Fibroblast of skin of right biceps (primary cell): ENCODE measurements at places on chromosomes 7 and 10.

GRCh38 chr7:121212036-121212435, 116.8 kb upstream of the WNT16 start:
- no peak for DNase-seq

- peak; percentile 40 for DNase-seq
These were observed 165.5 kb downstream of the MAGI2 start for GRCh38 chr7:79287981-79288380.

DNA sequence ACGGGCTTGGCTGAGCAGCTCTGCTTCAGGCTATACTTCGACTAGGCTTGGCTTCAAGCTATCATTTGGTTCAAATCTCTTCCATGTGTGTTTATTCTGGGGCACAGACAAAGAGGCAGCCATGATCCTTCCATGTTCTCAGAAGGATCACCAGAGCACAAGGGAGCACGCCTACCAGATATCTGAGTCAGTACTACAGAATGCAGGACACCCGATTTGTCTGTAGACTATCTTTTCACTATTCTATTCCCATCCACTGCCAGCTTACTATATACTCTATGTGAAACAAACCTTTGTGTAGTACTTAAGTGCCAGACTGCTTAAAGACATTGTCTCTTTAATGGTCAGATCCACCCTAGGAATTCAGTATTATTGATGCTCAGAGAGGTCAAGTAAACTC, 35.1 kb downstream of the CH25H start:
- peak; percentile 73 for DNase-seq

DNA sequence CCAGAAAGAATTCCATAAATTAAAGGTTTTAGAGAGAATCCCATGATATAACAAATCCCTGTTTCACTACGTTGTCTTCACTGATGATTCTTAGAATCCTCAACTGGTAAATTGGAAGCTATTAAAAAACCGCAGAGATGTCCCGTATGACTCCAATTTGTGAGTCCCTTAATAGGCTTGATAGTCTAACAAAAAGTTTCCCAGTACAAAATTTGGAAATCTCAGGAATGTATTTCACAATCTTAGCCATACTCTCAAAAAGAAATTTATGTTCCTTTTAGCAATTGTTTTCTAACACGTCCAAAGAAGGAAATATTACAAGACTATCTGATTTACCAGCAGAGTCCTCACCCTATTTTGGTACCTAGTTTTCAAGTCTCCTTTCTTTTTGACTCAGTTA, 2.5 kb downstream of the TES start:
- DNase-seq = peak; percentile 74

GRCh38 chr7:119482671-119483070, 790.3 kb upstream of the KCND2 start:
- no peak for DNase-seq

- DNase-seq = no peak
These were observed 123.3 kb upstream of the LSM8 start for GRCh38 chr7:118060692-118061091.

- DNase-seq = peak; percentile 18
These were observed 12.8 kb downstream of the MEIG1 start for GRCh38 chr10:14971867-14972448.

GRCh38 chr7:50652400-50653125, 87.4 kb upstream of the DDC start:
- no peak for DNase-seq

DNA sequence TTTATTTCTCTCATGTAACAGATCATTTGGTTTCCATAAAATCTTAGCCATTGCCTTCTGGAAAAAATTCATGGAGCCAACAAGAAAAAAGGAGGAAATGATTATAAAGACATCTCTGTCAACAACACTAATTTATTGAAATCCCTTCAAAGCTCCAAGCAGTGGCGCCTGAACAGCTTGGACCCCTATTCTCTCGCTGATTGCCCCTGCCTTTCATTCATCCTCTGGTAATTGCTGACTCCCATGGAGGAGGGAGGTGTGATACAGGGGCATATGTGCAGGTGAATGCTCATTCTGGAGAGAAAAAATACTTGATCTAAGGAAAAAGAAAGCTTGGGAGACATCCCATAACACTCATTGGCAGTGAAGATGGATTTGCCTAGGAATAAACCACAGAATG, 345.5 kb downstream of the FGFR2 start:
- DNase-seq = no peak

- DNase-seq = no peak
These were observed 353.6 kb downstream of the CRPPA start for GRCh38 chr7:16067711-16068110.

DNA sequence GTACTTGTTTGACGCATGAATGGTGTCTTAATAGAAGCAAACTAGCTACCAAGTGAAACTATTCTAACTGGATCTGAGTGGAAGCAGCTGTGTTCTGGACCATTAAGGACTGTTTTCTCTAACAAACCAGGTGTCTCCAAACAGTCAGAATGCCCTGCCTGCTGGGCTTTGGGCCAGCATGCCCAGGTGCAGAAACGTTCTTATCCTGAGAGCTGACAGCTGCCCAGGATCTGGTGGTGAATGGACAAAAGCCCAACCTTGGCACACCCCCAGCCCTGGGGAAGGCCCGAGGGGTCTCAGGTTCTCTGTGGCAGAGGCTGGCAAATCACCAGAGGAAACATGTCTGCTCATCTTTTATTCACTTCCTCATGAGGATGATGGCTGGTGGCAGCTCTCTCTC, 48.2 kb upstream of the LAMB4 start:
- no peak for DNase-seq

GRCh38 chr10:42640610-42641229, 2.4 kb upstream of the ZNF33B start:
- DNase-seq = no peak

GRCh38 chr7:41142904-41143473, 559.9 kb downstream of the INHBA start:
- no peak for DNase-seq

DNA sequence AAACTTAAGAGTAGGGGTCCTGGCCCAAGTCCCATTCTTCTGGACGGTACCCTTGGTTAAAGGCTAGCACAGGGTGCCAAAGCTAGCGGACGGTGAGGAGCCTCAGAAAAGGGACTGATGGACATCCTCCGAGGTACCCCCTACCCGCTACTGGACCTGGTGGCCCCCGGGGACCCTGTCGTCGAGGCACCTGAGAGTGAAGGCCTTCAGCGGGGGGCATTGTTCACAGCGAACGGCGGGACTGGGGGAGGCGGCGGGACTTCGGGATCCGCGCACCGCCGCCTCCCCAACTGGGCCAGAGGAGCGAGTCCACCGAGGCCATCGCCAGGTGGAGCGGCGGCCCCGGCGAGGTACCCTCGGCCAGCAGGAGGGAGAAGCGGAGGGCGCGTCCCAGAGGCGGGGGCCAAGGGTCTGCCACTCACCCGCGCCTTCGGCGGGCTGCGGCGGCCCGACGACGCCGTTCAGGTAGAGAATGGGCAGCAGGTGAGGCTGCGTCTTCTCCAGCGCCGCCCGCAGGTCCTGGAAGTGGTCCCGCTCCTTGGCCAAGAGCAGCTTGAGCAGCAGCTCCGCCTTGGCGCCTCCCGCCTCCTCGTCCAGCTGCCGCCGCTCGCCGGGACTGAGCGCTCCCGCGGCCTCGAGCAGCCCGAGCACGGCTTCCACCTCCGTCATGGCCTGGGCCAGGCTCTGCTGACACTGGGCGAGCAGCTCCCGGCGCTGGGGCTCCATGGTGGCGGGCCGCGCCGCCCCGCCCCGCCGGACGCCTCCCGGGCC, 575 bp downstream of the DLG5 start:
- peak; percentile 37 for DNase-seq

DNA sequence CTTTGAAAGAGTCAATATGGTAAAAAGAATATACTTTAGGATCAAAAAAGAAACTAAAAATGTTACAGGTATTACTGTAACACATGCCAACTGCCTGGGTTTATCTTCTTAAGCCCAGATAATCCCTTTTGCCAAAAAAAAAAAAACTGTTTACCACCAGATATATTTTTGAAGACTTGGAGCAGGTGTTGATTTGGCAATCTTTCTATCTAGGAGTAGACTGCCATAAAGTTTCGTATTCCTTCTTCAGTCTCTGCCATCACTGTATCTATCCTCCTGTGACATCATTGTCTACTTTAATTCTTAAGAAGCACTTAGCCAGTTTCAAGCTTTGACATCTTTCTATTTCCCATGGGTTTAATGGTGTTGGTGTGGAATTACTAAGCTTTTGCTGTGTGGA, 161.0 kb downstream of the ST7 start:
- DNase-seq = no peak

DNA sequence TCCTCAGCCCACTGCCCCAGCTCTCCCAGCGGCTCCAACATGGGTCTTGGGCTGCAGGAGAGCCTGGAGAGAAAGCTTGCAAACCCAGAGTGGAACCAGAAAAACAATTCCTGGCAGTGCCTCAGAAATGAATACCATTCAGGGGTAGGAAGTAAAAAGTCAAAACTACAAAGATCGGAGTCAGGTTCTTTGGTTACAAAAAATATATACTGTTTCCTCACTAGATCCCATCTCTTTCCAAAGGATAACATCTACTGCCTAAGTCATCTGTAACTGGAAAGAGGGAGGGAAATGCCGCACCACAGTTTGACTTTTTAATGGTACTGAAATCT, 14.9 kb downstream of the CREB3L2 start:
- DNase-seq = no peak

GRCh38 chr7:119578116-119578515, 694.9 kb upstream of the KCND2 start:
- DNase-seq = no peak

GRCh38 chr10:59090817-59091622, 85.4 kb upstream of the PHYHIPL start:
- no peak for DNase-seq

- DNase-seq = no peak
These were observed 15.5 kb downstream of the UBN2 start for GRCh38 chr7:139246494-139246893.

DNA sequence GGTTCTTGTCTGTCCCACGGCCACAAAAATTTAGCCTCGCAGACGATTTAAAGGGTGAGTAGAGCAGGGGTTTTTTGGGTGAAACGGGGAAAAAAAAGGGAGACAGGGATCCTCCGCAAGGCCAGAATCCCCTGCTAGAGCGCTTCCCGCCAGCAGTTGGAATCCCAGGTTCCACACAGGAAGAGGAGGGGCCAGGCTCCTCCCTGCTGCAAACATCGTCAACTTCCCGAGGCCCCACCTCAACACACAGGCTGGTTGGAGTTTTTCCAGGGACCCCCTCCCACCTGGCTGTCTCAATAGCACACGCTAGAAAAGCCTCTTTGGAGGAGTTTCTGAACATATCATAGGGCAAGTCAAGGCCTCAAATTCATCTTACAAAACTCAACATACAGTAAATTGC, 112.7 kb downstream of the MTERF1 start:
- no peak for DNase-seq

GRCh38 chr10:77041636-77042258, 595.9 kb downstream of the KCNMA1 start:
- no peak for DNase-seq

- DNase-seq = peak; percentile 99
These were observed 136.3 kb downstream of the KCNMA1 start for GRCh38 chr10:77501152-77501845.

- no peak for DNase-seq
These were observed 22.7 kb upstream of the AKR1B10 start for GRCh38 chr7:134504660-134505164.

GRCh38 chr10:113158183-113158582, 208.1 kb downstream of the TCF7L2 start:
- peak; percentile 44 for DNase-seq

- DNase-seq = no peak
These were observed 42.4 kb downstream of the DYNC1I1 start for GRCh38 chr7:95814721-95815120.

DNA sequence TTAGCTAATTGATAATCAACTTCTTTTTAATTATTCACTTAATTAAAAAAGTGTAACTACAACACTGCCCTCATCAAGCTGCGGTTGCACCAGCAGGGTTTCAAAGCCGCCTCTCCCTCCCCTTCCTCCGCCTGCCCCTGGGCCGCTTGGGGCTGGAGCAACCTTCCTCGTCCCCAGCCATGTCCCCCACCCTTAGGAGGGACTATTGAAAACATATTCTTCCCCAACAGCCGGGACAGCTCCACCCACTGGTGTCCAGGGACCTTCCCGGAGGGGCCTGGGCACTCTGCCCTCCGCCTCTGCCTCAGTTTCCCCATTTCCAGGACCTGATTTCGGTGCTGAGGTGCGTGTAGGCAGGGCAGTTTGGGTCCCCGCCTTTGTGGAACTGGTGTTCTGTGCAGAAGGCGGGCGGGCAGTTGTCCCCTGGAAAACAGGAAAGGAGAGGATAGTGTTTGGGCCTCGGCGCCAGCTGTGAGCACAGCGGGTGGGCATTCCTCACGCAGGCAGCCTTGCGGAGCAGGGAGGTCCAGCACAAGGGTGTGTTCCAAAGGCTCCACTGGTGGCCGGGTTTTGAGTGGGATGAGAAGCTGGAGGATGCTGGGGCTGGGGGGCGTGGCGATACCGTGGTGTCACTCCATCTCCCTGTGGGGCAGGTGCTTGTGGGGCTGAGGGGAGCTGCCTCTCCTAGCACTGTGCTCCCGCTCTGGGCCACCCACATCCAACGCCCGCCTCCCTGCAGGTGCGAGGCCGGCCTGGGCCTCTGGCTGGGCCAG, 15.7 kb downstream of the UNCX start:
- no peak for DNase-seq

- DNase-seq = no peak
These were observed 43.1 kb downstream of the ARID5B start for GRCh38 chr10:61944410-61945147.

DNA sequence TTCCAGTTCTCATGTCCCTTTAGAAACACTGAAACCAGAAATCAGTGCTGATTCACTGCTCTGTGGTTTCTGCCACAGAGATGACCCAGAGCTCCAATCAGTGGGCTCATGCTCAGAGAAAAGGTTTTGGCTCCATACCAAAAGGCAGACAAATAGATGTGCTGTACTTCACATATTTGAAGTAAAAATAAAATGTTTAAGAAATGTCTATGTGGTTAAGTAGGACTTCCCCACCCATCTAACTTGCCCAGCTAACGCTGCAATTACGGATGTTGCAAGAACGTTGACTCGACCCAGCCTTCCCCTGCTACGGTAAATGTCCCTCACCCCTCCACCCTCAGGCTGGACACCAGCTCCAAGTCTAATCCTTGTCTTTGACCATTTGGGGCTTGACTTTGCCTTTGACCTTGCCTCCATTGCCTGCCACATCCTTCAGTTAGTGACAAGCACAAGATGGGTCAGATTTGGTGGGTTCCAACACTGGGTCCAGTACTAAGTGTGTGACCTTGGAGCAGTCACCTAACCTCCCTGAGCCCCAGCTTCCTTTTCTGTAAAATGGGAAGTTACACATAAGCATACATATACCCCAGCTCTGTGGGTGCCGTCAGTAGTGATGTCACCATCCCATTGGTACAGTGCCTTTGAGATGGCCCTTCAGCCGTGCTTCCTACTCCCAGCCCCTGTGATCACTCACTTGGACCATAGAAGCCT, 95.8 kb downstream of the CHST15 start:
- DNase-seq = peak; percentile 98

GRCh38 chr7:128869138-128869943, 6.7 kb downstream of the ATP6V1F start:
- peak; percentile 35 for DNase-seq

DNA sequence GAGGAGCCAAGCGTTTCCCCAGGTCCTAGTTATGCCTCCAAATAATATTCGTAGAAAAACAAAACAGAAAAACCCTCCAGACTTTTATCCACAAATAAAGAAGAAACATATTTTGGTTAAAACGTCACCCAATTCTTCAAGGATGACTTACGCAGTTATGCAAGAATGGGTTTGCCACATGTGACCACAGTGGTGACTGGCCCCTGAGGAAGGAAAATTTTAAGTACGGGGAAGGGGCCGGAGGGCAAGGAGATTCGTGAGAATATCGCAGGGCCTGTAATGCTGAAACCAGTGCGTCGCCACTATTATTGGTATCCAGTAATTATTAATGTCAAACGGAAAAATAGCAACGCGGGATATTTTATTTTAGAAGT, 537 bp upstream of the MRPS24 start:
- DNase-seq = peak; percentile 94
